ENCODE measurements at places on chromosomes 4 and X.

GRCh38 chr4:74330295-74330750 is 22.1 kb downstream of the EPGN start:
- no peak for DNase-seq

DNA sequence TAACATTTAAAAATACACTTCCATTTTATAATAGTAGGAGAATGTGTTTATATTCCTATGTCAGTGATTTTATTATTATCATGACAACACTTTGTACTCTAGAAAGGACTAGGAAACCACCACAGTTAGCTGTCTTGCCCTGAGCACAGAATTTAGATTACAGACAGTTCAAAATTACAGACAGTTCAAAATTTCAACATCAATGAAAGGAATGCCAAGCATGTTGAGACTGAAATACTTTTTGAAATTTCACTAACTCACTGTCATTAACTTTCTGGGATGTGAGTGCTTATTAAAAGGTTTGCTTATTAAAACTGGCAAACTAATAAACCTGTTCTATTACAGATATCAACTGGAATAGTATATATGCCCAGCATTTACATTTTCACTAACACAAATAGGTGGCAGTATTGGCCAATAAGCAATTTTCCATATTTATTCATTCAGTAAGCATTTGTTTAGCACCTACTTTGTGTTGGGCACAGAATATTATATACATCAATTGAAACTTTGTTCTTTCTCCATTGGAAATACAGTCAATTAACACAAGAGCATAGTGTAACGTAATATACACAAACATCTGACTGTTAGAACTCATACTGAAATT is 179.4 kb downstream of the FBXW7 start:
- DNase-seq = no peak

- no peak for DNase-seq
Observed at GRCh38 chrX:6757631-6758030, 222.7 kb upstream of the VCX3A start.

DNA sequence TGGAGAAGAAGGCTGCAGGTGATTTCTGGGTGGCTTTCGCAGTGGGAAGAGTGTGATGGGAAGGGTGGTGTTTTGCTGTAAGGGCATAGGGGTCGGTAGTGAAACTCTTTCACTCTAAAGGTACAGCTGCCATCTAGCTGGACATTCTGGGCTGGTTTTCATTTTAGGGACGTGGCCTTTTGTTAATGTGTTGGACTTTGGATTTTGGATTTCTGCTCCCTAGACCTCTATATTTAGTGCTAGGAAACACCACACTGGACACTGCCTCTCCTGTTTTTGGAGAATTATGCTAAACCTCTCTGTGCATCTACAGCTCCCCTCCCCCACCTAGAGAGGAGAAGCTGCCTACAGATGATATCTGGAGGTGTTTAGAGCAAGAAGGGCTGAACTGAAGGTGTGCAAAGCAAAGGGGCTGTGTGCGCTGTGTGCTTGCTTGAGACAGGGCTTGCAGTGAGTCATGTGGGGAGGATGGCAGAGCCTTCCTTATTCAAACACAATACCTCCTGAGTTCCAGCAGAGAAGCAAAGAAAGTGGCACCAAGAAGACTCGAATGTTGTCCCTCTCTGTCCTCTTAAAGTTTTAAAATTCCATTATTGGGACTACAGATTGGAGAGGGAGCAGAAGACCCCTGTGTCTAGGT is 47.9 kb downstream of the STARD8 start:
- DNase-seq = no peak

DNA sequence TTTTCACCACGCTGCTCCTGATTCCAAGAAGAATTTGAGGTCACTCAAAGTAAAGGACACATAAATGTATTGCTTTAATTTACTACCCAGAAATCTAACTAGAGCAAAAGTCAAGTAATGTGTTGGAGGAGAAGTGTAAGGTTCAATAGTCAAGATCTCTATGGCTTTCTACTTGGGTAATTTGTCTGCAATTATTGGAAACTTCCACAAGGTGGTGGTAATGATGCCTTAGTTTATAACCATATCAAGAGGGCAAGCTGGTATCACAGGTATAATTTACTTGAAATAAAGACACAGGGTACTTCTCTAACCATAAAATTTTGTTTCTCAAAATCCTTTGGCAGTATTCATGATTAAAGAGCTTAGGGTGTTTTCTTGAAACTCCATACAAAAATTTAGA is 10.2 kb upstream of the GRIA3 start:
- DNase-seq = no peak

GRCh38 chrX:23451266-23451665 is 116.6 kb downstream of the PTCHD1 start:
- no peak for DNase-seq
